T follicular helper cell (primary cell): ENCODE measurements at places on chromosomes 1 and 21.

GRCh38 chr1:196655071-196655470 lies 3.2 kb downstream of the CFH start:
- no peak for DNase-seq

DNA sequence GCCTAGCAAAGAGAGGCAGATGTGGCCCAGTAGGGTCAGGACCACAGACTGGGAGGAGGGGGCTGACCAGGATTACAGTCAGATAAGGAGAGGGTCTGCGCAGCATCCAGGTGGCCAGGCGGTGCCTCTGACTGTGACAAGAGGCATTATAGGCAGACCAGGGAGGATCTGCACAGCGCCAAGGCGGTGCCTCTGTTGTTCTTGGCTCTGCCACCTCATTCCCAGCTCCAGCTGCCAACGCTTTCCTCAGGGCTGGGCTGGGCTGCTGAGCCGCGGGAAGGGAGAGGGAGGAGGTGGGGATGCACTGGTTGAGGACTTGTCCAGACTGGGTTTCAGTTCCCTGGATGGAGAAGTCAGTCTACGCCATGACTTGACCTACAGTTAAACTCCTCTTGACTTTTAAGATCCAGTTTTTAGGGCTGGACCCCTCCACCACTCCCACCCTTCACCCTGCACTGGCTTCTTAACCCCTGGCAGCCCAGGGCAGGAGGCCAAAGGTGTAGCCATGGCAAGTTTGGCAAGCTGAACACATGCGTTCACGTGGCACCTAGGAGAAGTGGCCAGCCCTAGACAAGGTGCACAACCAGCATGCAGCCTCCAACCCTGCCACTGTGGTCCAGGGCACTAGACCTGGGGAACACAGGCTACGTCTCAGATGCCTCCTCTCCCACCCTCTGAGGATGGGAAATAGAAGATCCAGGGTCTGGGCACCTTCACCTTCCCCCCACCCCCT lies 4.5 kb upstream of the CRABP2 start:
- no peak for DNase-seq

- DNase-seq: no peak
These were observed 34.6 kb downstream of the NRDC start for GRCh38 chr1:51843948-51844347.

DNA sequence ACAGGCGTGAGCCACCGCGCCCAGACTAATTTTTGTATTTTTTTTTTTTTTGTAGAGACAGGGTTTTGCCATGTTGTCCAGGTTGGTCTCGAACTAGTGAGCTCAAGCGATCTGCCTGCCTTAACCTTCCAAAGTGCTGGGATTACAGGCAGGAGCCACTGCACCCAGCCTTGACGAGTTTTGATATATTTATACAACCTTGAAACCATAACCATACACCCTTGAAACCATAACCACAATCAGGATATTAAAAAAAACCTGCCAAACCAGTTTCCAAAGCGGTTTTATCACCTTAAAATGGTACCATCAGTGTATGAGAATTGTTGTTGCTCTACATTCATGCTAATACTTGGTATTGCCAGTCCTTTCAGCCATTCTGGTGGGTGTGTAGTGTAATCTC lies 3.7 kb upstream of the PHACTR4 start:
- no peak for DNase-seq

- no peak for DNase-seq
These were observed 48.4 kb downstream of the COLGALT2 start for GRCh38 chr1:183989078-183989577.

GRCh38 chr1:185241127-185241526 lies 75.9 kb downstream of the IVNS1ABP start:
- no peak for DNase-seq
